ENCODE measurements at places on chromosomes 2 and 18.

DNA sequence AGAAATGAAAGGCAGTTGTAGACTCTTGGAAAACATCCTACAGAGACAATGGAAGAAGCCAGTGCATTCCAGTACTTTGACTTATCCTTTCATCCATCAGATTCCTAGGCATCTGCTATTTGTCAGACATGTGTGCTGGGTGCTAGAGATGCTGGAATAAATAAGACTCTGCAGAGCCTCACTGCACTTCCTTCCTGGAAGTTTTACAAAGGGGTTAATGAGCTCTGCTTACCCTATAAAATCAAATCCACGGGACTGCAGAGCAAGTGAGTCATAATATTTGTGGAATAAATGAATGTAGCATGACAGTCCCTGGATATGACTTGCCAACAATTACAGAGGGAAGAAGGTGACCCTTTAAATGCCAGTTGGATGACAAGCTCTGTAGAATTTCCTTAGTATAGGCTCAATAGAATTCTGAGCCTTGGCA, 52.7 kb upstream of the NPAS2 start:
- DNase-seq: no peak

GRCh38 chr2:171469176-171469575, 35.1 kb downstream of the DCAF17 start:
- DNase-seq: no peak

DNA sequence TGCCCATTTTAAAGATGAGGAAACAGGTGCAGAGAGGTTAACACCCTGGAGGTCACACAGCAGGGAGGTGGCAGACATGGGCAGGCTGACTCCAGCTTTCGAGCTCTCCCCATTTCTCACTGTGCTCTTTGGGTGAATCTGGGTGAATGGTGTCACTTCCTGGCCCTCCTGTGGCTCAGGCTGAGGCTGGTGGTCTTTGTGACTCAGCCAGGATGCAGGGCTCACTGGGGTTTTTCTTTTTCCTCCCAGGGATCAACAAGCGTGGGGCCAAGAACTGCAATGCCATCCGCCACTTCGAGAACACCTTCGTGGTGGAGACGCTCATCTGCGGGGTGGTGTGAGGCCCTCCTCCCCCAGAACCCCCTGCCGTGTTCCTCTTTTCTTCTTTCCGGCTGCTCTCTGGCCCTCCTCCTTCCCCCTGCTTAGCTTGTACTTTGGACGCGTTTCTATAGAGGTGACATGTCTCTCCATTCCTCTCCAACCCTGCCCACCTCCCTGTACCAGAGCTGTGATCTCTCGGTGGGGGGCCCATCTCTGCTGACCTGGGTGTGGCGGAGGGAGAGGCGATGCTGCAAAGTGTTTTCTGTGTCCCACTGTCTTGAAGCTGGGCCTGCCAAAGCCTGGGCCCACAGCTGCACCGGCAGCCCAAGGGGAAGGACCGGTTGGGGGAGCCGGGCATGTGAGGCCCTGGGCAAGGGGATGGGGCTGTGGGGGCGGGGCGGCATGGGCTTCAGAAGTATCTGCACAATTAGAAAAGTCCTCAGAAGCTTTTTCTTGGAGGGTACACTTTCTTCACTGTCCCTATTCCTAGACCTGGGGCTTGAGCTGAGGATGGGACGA, 13.2 kb downstream of the ITM2C start:
- DNase-seq: peak; percentile 29

DNA sequence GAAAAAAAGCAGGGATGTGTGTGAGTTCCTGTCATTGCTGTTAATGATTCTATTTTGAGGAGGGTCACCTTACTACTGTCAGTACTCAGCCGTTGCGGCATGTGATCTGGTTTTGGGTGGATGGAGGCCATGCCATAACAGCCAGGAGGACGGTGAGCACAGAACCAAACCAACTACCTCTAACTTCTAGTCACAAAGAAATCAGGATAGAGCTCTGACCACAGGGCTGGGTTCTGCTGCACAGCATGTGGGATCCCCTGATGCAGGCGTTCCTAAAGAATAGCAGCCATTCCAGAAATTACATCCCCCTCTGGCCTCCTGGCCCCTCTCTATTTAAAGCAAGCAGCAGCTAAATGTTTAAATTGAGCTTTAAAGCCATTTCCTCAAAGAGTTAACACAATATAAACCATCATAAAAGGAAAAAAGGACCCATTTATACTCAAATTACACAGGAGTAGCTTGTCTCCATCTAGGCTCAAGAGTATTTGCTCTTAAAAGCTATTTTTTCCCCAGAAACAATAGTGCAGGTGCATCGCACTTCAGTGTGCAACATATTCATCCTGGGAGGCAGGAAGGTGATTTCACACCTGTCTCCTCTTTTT, 786.4 kb downstream of the RNF144A start:
- DNase-seq: no peak

GRCh38 chr18:52537261-52537660, 197.3 kb downstream of the DCC start:
- DNase-seq: no peak

GRCh38 chr18:812376-813171, 532 bp upstream of the YES1 start:
- peak; percentile 90 for DNase-seq

- DNase-seq: no peak
These were observed 3.5 kb upstream of the ADNP2 start for GRCh38 chr18:80105369-80106167.

DNA sequence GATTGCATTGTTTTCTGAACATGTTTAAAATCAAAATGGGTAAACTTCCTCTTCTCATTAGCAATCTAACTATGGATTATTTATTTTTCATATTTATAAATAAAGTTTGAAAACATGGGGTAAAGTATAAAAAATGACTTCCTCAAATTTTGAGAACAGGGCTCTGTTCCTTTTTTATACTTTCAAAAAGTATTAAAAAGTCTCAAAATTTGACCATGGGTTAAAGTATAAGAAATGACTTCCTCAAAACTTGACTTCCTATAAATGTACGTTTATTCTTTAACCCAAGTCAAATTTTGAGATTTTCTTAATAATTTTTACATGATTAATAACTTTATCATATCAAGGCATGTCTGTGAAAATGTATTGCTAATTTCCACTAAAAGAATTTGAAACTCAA, 512.4 kb downstream of the GALR1 start:
- DNase-seq: no peak

DNA sequence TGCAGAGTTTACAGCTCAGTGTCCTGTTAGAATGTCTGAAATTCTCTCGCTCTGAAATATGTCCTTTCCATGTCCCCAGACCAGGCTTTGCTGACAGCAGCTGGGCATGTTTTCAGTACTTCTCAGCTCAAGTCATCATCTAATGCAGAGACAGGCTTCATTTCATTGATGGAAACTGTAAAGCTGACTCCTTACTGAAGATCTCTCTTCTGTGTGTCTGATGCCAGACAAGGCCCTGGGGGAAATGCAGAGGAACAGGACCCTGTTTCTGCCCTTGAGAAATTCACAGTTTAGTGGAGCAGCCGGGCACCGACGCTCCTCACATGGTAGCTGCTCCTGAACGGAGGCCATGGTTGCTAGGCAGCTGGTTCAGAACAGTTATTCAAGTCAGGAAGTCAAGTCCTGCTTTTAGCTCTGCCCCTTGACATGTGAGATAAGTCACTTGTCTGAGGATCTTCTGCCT, 24.6 kb upstream of the FZD7 start:
- peak; percentile 75 for DNase-seq

DNA sequence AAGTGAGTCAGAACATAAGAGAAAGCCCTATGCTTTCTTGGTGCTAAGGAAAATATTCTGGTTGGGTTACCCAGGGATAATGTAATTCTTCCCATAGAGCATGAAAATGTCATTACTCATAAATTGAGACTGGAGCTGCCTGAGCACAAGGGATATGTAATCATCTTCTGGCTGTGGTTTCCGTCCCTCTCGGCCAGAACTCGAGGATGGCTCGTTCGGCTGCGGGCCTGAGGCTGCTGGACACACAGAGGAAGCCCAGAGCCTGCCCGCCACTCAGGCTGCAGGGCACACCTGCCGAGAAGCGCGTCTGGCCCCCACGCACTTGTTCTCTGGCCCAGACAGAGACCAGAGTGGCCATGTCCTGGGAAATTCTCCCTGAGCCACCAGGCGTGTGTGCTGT, 104.9 kb downstream of the ASAP2 start:
- peak; percentile 72 for DNase-seq

DNA sequence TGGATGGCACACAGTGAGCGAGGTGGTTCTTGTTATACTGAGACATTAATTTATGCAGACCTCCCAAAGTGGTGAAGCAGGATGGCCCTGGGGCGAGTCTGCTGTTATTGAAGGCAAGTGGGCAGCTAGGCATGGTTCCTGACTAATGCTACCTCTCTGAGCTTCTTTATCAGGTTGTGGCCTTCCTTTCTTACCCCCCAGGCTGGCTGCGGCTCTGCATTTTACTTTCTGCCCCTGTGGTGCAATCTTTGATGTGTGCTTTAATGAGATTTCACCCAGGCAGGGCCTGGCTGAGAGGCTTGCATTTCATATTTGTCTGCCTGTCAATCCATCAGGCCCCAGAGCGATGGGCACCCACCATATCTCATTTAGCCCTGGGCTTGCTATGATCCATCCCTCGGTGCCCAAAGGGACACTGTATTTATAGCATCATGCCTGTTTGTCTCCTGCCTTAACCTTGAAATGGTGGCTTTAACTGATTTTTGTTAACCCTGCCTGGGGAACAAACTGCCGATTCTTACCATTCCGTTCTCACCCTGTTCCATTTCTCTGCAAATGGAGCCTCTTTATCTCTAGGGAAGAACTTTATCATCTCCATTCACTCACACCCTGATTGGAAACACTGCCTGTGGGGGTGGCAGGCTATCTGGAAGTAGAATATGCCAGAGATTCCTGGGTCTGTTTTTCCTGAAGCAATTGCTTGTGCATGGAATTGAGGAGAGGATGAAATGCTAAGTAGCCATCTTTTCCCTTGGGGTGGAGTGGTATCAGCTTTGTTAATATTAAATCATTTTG, 316.2 kb upstream of the THSD7B start:
- DNase-seq: no peak

- DNase-seq: peak; percentile 40
These were observed 100.9 kb downstream of the ATP9B start for GRCh38 chr18:79169958-79170555.

DNA sequence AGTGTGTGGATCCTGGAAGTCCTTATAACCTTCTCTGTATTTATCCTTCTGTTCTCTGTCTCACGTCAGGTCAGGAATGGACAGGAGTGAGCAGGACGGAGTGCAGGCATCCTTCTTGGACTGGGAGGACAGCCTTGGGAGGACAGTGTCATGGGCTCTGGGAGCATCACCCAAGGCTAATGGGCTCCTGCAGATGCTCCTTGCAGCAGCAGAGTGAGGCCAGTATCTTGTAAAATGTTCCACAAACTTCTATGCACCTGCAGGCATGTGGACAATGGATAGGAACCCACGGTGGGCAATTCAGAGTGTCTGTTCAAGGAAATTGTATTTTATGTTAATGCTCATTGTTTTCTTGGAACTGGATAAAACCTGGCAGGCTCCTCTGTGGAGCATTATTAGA, 176.2 kb downstream of the RNF144A start:
- DNase-seq: no peak

DNA sequence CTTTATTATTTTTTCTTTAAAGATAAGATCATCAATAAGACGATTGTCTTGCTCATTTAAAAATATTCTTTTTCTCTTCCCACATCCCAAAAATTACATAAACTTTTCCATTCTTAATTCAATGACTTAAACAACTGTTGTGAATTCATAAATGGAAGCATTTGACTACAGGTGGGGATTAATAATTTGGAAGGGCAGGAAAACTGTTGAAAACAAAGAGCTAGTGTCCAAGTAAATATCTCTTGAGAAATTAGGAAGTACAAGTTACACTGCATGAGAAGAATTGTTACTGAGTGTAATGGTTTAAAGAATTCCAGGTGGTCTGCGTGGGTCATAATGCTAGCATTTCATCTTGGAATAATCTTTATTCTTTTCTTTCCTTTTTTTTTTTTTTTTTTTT, 634.8 kb upstream of the ZEB2 start:
- no peak for DNase-seq

DNA sequence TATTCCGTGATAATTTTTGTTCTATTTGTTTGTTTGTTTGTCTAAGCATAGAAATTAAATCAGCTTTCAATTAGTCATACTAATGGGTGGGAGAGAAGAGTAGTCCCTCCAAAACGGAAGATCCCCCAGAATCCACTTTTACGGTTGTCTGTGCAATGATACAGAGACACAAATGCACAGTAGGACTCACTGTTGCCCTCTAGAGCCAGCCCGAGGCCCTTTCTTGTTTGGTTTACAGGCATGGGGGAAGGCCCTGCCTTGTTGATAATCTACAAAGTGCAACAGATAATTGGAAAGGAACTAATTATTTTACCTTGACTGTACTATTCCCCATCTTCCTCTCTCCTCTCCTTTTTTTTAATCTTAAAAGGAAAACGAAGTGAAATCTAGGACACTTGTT, 121.1 kb downstream of the ACOXL start:
- DNase-seq: peak; percentile 52

DNA sequence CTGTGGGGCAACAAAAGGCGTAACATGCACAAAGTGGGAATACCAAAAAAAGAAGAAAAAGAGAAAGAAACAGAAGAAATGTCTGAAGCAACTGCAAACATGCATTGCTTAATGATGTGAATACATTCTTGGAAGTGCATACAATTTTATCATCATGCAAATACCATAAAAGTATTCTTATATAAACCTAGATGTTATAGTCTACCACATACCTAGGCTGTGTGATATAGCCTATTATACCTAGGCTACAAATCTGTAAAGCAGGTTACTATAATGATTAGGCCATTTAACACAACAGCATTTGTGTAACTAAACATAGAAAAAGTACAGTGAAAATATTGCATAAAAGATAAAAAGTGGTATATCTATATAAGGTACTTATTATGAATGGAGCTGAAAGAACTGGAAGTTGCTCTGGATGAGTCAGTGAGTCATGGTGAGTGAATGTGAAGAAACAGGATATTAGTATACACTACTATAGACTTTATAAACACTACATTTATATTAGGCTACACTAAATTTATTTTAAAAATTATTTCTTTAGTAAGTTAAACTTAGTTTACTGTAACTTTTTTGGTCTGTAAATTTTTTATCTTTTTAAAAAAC, 319.4 kb upstream of the KCNH7 start:
- DNase-seq: no peak

- DNase-seq: no peak
These were observed 84.6 kb downstream of the SLC66A3 start for GRCh38 chr2:11239666-11240462.

- no peak for DNase-seq
These were observed 55.4 kb downstream of the CWC22 start for GRCh38 chr2:179951680-179952079.

GRCh38 chr2:199440118-199440517, 17.6 kb downstream of the SATB2 start:
- DNase-seq: no peak
